AG10803 (cell line): ENCODE measurements at places on chromosomes 7 and 10.

DNA sequence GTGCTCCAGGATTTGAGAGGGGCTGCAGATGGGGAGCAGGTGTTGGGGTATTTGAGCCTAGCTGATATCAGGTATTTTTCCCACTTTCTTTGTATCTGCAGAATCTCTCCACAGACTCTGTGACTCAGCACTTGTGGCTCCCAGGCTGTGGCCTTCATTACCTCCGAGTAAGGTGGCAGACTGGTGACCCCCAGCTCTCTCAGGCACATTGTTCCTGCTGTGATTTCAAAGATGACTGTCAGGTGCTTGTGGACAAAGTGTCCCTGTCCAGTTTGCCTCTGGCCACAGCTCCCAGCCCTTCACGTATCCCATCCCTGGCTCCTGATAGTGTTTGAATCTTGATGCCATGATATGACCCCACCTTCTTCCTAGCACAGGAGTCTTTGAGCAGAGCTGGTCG is 396.8 kb upstream of the PODXL start:
- no peak for DNase-seq

DNA sequence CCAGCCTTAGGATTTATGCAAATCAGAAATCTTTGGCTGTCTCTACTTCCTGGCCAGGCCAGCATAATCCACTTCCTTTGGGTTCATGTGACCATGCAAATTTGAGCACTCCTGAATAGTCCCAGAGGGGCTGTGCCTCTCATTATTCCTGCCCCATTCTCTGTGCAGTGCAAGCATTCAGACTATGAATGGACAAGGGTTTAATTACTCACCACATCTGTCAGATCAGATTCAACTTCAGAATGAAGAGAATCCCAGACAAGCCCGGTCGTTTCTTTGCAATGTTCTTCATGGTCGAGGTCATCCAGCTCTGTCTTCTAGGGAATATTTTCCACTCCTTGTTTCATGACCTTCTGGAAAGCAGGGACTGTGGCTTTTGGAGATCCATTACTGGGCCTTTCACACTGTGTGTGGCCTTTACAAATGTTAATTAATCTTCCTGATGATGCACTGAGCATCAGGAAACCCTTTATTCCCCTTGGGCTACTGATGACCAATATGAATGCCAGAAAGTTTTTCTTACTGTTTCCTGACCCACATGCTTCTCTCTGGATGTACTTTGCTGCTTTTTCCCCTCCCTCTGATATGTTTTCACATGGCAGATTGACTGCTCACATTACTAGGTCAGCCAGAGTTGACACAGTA is 217.6 kb upstream of the TCF7L2 start:
- DNase-seq = peak; percentile 32

DNA sequence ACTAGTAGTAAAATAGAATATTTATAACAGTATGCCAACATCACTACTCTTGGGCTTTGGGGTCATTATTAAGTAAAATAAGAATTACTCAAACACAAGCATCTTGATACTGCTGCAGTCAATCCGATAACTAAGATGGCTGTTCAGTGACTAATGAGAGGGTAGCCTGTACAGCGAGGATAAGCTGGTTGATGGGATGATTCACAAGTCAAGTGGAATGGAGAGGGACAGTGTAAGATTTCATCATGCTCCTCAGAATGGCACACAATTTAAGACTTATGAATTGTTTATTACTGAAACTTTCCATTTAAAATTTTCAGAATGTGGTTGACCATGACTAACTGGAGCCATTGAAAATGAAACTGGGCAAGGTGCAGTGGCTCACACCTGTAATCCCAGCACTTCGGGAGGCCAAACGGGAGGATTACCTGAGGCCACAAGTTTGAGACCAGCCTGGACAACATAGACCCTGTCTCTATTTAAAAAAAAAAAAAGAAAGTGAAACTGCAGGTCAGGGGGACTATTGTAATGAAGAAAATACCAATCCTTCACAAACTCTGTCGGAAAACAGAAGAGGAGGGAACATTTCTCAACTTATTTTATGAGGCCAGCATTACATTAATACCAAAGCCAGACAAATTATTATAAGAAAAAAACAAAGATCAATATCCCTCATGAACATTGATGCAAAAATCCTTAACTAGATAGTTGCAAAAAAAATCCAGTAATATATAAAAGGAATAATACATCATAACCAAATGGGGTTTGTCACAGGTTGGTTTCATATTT is 11.2 kb downstream of the AVL9 start:
- peak; percentile 87 for DNase-seq

DNA sequence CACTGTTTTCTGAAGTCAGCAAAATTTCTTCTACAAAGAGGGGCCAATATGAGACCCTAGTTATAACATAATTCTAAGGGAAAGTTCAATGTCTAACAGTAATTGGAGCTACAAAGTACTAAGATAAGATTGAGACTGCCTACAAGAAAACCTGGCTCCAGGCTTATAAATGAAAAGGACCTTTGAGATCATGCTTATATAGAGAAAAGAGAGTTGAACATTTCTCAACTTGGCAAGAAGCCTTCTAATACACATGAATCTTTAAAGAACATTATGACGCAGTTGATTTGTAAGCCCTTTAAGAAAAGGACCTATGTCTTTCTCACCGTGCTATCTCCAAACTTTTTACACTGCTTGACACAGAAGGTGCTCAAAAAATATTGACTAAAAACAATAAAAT is 87.9 kb downstream of the TPK1 start:
- no peak for DNase-seq

GRCh38 chr7:108525327-108525984 is 479 bp downstream of the PNPLA8 start:
- DNase-seq = peak; percentile 77

DNA sequence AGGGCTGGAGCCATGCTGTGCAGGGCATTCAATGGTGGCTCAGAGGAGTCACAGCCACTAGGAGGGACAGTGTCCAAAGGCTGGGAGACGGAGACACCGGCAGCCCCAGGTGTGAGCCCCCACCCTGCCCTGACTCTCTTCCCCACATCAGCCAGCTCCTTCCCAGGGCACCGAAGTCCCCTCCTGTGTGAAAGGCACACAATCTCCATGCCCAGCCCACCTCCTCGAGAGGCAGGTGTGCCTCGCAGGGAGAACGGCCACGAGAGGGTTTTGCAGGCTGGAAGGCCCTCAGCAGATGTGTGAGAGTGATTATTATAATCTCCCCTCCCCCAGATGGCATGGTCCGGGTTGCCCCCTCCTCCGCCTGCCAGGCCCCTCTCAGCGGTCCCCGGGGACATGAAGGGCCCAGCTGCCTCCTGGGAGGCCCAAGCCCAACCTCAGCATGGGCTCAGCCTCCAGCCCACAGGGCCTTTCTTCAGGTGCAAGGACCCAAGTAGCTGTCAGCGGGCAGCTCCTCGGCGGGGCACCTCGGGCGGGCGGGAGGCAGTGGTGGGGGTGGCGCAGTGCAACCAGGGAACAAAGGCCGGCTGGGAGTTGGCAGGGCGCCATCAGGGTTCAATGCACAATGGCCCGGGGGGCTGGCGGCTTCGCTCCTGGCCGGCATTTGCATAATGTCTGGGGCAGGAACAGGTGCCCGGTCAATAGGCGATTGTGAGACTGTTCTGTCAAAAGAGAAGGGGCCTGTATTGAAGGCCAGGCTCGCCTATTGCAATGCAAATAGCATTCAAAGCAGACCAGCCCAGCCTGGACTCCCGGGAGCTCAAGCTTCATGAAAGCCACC is 155.3 kb upstream of the ZMIZ1 start:
- no peak for DNase-seq

DNA sequence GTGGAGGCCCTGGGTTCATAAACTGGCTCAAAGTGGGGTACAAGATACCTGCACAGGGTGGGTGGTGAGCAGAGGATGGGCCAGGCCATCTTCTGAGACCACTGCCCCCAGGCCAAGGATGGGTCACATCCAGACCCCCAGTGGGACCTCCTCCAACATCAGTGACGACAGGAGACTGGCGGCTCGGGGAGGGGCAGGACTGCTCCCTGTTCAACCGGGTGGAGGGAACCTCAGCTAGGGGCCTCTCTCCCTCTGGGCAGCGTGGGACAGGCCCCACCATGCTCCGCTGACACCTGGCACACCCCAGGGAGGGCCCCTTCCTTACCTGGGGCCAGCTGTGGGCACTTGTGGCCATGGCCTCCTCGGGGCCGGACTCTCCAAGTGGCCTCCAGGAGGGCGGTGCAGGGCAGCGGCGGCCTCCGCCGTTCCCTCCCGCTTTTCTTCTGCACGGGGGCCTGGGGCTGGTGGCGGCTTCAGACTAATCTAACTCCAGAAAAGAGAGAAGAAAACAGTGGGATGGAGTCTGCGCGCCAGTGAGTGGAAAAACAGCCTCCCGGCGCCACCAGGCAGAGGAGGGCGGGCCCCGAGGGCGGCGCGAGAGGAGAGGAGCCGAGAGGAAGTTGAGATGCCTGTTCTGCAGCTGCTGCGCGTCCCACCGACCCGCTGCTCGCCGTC is at the start of gene CALHM2:
Gene CALHM2, minus strand, starts transcription at position 540 of the 675 bp plus-strand sequence. CDS start 2,429 bp downstream, outside the sequence.
- DNase-seq = peak; percentile 46
